Suppressor macrophage treated with lipopolysaccharide for 4 hours (primary cell): ENCODE measurements at places on chromosomes 6 and 20.

GRCh38 chr6:95244751-95245150, 332.6 kb upstream of the MANEA start:
- DNase-seq = no peak

GRCh38 chr20:44006578-44006977, 91.9 kb downstream of the TOX2 start:
- no peak for DNase-seq

DNA sequence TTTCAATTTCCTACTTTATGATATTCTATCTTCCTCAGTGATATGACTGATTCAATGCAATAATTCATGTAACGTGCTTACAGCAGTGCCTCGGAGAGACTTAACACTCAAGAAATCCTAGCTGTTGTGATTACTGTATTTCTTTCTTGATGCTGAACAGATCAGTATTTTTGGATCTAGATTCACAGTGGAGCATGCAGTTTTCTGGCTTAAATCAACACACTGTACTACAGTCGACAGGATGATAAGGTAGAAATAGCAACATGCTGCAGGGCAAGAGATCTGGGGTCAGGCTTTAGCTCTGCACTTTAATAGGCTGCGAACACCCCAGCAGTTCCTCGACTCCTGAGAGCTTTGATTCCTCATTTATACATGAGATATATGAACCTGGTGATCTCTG, 161.0 kb downstream of the AIG1 start:
- no peak for DNase-seq

- no peak for DNase-seq
These were observed 127.7 kb upstream of the LRFN2 start for GRCh38 chr6:40714576-40715564.

DNA sequence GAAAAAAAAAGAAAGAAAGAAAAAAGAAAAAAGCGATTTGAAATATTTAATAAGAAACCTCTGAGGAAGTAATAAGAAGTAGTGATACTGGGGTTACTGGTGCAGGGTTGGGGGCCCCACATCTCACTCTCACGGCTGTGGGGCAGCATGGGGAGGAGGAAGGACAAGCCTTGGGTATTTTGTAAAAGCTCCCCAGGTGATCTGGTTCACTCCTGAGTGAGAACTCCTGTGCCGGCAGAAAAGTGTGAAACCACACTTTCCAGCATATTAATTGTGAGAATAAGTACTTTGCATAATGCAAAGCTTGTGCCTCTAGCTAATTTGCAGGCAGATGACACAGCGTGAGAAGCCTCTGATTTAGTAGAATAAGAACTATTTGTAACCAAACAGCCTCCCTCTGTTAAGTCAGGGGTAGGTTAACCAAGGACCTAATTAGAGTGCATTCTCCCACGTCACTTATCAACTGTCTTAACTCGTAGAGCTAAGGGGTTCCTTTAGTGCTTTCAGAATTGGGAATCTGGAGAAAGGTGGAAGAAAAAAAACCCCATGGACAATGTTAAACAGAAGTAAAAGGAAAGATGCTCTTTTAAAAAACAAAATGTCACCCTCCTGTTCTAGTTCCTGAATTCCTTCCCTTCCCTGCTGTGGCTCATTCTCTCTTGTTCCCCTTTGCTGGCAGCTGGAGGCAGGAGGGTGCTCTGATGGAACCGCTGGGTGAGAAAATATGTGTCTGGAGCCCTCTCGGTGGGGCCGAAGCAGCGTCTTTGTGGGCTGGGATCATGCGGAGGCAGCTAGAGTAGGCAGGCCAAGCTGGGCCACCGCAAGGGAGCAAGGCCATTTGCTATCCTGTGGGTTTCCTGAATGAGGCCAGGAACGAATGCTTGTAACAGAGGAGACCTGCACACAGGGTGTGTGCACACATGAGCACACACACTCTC, 108.7 kb downstream of the FYN start:
- peak; percentile 37 for DNase-seq

DNA sequence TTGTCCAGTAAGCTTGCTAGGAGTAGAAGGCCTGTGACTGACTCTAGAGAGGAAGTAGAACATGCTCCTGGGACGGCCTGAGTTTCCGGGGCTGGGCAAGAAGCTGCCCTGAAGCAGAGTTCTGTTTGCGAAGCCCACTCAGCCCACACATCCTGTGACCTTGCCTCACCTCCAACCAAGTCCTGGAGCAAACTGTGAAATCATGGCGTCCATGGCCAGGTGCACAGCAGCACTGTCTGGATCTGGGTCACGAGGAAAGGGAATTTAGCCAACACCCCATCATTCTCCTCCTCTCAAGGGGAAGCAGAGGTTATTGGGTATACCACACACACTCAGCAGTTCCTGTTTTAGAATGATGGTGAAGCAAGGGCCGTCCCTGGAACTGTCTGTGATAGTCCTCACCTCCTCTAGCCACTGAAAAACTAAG, 87.5 kb downstream of the CRYBG1 start:
- DNase-seq = peak; percentile 64

DNA sequence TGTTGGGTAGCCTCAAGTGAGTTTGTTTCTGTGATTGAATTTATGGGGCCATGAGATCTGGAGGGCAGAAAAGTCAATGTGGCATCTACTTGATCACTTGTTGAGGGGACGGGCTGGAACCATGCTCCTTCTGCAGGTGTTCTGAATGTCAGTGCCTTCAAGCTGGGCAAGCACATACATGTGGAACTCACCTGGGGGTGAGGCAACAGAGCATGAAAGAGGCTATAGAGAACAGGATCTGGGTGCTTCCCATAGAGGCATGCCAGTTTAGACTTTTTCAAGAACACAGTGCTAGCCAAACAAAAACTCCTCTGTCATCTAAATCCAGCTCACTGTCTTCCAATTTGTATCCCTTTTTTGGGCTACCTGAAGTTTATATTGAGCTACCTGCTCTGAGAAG, 77.8 kb upstream of the SLC35B3 start:
- no peak for DNase-seq

DNA sequence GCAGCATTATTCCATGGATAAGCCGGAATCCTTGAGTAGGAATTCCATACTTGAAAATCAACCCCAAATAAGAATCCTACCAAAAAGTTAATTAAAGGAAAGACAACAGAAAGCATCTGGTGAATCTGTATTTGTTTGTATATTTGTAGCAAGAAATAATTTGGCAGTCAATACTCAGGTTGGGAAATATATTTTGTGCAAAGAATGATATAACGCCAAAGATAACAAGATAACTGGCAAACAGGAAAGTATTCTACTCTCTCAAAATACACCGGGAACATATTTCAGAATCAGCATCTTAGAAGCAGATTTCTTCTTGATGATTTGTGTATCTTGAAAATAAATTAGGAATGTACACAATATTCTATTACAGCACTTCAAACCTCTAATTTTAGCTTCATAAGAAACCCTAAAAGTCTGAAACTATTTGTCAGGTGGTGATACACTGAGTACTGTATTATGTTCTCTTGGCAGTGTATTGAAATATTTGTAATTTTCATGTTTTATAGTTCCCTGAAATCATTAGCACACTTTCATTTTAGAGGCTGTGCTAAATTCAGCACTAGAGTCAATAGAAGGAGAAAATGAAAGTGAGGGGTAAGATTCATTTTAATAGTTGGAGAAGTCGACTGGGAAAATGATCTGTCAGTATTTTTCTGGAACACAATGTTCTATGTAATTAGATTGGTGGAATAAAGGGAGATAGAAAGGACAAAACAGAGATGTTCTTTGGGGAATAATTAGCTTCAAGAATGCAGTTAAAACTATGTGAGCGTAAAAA, 879.7 kb upstream of the GJE1 start:
- no peak for DNase-seq
